ENCODE measurements at places on chromosomes 12 and 14.

- DNase-seq, result no peak
These were observed 43.9 kb downstream of the LIMA1 start for GRCh38 chr12:50239355-50239891.

DNA sequence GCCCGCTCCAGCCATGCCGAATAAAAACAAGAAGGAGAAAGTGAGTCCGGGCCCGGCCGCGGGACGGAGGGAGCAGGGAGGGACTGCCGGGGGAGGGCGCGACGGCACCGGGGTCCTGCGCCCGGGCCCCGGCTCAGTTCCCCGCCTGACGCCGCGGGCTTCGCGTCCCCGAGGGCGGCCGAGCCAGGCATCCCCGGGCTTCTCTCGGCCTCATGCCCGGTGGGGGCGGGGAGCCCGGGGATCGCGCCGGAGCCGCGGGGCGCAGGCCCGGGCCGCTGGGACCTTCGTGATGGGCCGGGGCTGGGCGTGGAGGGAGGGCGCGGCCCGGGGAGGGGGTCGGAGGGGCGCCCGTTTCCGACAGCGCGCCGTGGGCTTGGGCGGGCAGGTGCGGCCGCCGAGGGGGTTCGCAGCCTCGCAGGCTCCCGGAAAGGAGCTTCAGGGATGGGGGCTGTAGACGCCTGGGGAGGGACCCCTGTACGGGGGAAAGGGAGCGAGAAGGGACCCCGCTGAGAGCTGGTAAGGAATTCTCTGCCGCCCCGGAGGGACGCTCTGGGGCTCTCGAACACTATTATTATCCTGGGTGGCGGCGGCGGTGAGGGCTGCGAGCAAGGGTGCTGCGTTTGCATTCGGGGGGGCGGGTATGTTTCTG is 496 bp downstream of the PPP2R5C start:
- no peak for DNase-seq

DNA sequence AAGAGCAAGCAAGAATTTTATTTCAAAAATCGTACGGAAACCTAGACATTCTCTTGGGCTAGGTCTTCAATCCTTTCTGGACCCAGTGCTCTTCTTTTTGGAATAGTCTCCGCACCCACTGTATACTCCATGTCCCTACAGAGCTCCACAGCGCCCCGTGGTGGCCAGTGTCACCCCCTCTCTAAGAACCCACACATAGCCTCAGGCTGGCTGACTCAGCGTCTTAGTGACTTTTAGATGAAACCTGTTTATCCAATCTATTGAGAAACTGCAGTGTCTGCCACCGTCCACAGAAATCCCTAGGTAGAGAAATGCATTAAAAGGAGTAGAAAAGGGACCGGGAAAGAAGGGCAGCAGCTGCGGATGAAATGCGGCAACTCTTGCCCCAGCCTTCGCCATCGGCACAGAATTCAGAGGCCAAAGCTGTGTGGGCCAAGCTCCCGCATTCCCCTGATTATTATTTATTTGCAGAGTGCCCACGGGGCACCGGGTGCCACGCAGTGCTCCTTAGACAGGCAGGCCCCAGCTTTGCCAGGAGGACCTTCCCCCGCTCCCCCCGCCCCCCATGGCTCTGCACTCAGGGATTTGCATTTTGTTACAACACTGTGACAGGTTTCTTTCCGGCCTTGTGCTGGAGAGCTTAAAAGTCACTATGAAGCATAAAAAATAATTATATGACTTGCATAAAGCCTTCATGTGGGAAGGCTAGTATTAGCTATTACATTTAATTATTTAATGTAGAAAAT is 170.1 kb upstream of the FKBP4 start:
- DNase-seq, result peak; percentile 36

DNA sequence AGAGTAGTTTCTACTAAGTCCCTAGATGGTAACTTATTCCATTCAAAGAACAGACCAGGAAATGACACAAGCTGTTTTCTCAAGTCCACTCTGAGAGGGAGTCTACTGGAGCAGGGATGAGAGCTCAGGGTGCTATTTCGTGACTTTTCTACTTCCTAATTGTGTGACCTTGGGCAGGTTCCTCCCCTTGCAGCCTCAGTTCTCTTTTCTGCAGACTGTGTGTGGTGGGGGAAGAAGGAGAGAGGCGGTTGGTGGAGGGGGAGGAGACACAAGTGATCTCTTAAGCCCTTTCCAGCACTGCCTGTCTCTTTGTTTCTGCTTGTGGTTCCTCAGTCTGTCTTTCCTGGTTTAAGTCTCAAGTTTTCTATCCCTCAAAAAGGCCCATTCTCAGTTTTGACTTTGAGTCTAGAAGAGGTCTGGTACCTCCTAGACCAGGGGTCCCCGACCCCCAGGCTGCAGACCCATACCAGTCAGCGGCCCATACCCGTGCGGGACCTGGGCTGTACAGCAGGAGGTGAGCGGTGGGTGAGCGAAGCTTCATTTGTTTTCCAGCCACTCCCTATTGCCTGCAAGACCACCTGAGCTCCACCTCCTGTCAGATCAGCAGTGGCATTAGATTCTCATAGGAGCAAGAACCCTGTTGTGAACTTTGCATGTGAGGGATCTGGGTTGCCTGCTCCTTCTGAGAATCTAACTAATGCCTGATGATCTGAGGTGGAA is 10.7 kb downstream of the FGF6 start:
- DNase-seq, result no peak

DNA sequence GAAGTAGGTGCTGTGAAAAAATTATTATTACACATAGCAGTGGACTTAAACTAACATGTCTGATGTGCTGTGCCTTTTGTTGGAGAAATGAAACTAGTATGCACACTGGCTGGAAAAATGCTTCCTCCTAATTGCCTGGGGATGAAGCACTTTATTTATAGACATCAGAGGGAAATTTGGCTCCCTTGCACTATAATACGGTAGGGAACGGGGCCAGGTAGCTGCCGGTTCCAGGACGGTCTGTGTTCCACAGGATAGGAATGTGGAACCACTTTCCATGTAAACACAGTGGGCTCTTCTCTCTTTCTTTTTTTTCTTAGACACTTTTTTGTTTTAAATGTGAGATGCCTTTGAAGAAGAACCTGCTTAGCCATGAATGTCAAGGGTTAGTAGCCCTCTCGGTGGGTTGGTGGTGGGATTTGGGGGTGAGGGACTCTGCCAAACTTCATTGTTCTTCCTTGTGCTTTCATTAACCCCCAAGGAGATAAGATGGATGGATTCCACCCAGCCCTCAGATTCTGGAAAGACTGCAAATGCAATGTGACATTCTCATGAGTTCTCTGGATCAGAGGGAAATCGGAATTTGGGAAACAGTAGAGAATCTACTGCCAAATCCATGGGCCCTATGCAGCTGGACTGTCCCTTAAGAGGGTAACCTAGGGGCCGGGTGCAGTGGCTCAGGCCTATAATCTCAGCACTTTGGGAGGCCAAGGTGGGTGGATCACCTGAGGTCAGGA is 58.0 kb upstream of the GSC start:
- DNase-seq, result no peak

DNA sequence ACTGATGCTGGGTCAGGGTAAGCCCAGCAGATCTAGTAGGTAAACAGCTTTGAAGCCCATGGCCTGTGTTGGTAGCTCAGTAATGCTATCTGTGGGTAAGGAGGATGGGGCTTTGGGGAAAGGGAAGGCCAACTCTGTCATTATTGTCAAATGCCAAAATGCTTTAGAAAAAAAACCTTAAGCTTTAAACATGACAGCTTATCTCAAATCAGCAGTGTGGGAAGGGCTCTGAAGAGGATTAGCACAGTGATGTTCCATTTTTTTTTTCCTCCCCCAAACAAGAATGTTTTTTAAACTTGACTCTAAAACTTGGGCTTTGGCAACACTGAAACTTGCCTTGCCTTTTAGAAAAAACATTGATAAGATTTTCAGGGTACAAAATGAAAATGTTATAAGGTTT is 11.7 kb downstream of the DAAM1 start:
- DNase-seq, result no peak

GRCh38 chr14:75487155-75487671 is 35.1 kb upstream of the BATF start:
- DNase-seq, result no peak

DNA sequence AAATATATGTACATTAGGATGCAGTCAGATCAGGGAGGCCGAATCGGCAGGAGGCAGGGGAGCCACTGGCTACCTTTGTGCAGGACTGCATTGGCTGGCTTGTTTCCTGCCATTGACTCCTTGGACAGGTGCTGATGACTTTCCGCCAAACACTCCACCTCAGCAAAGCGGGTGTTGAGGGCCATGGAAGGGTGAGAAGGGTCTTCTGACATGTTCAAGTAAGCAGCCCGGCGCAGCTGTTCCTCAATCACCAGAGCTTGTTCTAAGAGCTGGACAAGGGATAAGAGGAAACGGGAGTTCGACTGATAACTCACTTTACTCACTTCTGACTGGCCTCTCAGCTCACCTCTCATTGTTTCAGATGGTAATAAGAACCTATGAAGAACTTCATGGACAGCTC is 4.9 kb upstream of the NOP2 start:
- no peak for DNase-seq

GRCh38 chr12:116563262-116563661 is 4.1 kb downstream of the MAP1LC3B2 start:
- no peak for DNase-seq
